ENCODE measurements at places on chromosomes 1 and 21.

- no peak for DNase-seq
Measured at GRCh38 chr1:36175137-36176095, 19.5 kb downstream of the MAP7D1 start.

DNA sequence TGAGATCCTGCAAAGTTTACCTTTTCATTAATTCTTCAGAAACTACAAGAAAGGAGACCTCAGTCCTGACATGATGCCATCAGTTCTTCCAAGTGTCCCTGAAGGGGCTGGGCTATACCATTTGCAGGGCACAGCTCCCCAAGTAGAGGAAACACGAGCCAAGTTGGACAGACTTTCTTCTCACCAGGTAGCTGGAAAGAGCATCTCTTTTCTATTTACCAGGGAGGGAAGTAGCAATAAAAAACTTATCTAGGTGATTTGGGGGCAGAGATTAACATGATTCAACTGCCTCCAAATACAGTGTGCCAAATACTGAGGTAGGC is 103.9 kb upstream of the KCND3 start:
- DNase-seq: no peak

GRCh38 chr1:244974106-244974505 is 109.8 kb upstream of the HNRNPU start:
- DNase-seq: no peak

- no peak for DNase-seq
Measured at GRCh38 chr1:54962612-54963395, 17.6 kb upstream of the TMEM61 start.

GRCh38 chr1:214957330-214958137 is 125.0 kb upstream of the KCNK2 start:
- no peak for DNase-seq

DNA sequence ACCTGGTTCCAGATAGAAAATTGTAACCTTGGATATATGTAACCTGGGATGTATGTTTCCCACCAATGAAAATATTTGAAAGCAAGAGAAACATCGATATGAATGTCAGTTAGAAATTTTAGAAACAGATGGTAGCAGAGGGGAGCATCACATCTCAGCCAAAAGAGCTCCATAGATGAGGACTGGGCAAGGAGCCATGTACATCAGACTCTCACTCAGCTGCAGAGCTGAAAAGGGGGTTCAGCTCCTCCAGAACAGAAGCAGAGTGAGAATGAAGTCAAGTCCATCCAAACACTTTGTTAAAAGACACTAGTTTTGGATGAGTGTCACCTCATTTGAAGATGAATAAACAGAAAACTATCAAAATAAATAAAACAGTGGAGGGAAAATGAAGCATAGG is 202.4 kb downstream of the HMCN1 start:
- DNase-seq: no peak

DNA sequence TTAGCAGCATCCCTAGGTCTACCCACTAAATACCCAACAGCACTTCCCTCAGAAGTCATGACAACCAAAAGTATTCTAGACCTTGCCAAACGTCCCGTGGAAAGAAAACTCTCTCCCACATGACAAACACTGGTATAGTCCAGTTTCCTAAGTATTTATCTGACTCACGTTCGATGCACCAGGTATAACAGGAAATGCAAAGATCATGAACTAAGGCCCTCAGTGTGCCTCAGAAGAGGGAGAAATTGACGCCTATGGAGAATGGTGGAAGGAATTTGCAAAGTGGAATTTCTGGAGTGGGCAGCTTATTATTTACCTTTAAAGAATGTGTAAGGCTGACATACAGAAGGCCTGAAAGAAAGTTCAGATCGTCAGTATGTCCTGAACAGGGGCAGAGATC is 523.6 kb upstream of the DAB1 start:
- DNase-seq: no peak

- no peak for DNase-seq
Measured at GRCh38 chr1:231750818-231751362, 124.3 kb downstream of the DISC1 start.

DNA sequence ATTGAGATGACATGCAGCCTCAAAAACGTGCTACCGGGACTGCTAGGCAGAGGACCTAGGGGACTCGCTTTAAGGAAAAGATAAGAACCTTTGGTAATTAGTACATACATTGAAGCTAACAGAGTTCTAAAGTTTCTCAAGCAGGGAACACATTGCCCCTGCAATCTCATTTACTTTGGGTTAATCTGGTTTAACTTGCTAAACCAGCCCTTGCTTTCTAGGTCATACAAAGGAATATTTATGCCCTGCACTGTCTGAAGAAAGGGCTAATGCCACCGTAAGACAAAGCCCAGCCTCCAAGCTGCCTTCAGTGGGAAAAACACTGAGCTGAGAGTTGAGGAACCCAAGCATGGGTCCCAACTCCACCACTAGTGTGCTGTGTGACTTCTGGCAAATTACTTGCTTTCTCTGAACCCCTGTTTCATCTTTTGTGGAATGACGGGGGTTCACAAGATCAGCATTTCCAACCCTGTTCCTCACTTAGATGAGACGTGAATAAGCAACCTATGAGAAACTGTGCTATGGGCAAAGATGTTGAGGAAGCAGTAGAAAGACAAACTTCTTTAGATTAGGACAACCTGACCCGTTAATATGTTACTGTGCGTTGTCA is 66.3 kb downstream of the VWA5B1 start:
- no peak for DNase-seq

- DNase-seq: no peak
Measured at GRCh38 chr1:42319128-42319851, 15.7 kb downstream of the FOXJ3 start.

- DNase-seq: no peak
Measured at GRCh38 chr1:66248257-66248656, 285.7 kb upstream of the SGIP1 start.

DNA sequence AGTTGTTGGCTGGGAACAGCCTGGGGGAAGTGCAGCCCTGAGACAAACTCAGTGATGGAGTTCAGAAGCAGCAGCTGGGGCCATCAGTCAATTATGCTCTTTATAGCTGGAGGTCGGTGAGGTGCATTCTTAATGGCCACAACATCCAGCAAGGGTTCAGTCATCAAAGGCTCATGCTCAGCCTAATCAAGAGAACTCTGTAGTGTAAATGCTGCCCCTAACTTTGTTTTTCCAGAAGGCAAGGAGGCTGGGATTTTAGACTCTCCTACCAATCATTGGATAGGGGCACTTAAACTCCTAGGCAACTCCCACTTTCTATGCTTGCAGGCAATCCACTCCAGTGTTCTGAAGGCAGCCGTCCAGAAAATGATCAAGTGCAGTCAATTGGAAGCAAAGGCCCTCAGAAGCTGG is 15.0 kb upstream of the RGS4 start:
- no peak for DNase-seq

- DNase-seq: no peak
Measured at GRCh38 chr1:31954607-31955283, 16.6 kb upstream of the PTP4A2 start.

- DNase-seq: no peak
Measured at GRCh38 chr1:218677026-218677425, 331.9 kb downstream of the TGFB2 start.

GRCh38 chr1:202807451-202807925 is 733 bp downstream of the KDM5B start:
- DNase-seq: peak; percentile 22

GRCh38 chr1:175043824-175044223 is 20.6 kb upstream of the MRPS14 start:
- DNase-seq: no peak

- no peak for DNase-seq
Measured at GRCh38 chr1:156767879-156768604, 707 bp downstream of the PRCC start.

DNA sequence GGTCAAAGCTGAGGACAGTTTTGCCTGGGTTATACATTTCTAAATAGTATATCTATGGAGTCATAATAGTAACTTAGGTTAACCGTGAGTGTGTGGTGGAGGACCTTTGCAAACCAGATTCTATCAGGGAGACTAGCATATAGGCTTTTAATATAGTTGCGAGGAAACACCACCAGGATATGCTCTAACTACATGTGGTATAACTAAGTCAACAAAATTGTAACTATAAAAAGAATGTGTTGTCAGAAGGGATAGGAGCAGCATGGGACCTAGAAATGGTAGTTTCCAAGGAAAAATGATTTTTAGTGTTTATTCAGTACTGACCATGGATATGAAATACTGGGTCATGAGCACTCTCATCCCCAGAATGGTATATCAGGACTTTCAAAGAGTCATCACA is 338.1 kb downstream of the TGFB2 start:
- DNase-seq: no peak

- no peak for DNase-seq
Measured at GRCh38 chr1:169999331-169999741, 75.2 kb downstream of the KIFAP3 start.

DNA sequence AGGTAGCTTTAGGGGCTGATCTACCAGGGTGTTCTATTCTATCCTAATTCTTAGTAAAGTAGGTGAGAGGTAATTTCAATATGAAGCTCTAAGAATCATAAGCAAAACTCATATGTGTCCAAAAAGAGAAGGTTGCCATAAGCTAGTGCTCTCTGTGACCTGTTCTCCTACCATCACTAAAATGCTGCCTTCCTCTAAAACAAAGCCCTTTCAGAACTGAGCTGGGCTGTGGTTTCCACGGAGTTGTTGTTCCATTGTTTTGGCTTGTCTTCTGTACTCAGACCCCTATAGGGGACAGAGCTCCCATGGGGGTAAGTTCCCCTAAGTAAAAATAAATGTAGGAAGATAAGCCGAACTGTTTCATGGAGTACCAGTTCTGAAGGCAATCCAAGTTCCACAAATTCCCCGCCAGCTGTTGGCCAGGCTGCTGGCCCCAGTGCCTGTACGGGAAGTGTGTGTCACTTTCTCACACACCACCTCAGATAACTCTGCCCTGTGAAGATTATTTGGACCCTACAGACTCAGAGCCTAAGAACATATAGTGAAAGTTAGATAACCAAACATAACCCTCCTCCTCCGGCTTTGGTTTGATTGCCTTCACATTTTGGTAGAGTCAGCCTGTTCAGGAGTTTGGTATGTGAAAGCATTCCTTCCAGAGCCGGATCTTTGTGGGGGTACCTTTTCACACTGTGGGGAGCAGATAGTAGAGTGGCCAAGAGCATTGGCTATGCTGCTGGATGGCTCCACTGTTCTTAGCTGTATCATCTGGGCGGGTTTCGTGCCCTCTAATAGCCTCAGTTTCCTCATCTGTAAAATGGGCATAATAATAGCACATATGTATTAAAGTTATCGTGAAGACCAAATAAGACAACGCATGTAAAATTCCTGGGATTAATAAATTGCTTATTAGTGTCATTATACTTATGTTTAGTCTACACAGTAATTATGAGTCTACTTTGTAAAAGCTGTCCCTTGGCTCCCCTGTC is 10.8 kb downstream of the DPT start:
- DNase-seq: no peak

- DNase-seq: no peak
Measured at GRCh38 chr1:208988811-208989222, 594.7 kb upstream of the CAMK1G start.

Measured in activated naive CD4-positive, alpha-beta T cell (primary cell).